Cardiac fibroblast (primary cell): ENCODE measurements at places on chromosomes 4 and X.
A peak's percentile ranks its signal among the peaks of the same experiment; 100 is the strongest.

GRCh38 chr4:76582074-76582816 lies 147.2 kb downstream of the SHROOM3 start:
- DNase-seq: no peak

- peak; percentile 66 for DNase-seq
Observed at GRCh38 chr4:124199755-124200154, 512.8 kb downstream of the ANKRD50 start.

- DNase-seq: no peak
Observed at GRCh38 chr4:82076359-82076758, 297.4 kb downstream of the HNRNPD start.

- peak; percentile 45 for DNase-seq
Observed at GRCh38 chr4:149291463-149291862, 524.2 kb downstream of the IQCM start.

DNA sequence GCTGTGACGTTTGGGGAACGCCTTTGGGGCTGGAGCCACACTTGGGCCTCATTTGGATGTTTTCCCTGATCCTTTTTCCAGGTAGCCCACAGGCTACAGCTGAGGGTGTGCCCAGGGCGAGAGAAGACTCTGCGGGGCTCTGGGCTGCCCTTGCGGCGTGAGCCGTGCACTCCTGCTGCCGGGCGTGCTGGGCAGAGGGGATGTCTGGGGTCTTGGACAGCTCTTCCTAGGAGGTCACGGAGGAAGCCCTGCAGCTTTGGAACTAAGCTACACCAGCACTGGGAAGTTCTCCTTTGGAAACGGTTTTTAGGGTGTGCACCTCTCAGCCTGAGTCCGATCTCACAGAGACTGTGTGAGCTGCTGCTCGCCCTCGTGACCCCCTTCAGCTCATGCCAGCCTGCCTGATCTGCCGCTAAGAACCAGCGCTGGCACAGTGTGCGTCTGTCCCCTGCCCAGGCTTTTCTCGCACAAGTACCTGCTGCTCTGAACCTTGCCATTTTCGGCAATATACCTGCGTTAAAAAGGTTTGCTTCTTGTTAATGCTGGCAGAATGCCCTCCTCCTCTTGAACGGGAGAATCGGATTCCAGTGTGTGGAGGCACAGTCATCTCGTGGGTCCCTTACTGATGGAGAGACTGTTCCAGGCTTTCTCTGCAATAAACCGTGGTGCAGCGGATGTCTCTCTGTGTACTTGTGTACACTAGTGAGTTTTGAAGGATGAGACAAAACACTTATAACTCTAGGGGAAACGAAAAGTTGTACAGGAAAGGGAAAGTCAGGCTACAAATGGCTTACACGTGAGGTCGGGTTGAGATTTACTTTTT lies 14.3 kb downstream of the MSANTD1 start:
- DNase-seq: no peak

DNA sequence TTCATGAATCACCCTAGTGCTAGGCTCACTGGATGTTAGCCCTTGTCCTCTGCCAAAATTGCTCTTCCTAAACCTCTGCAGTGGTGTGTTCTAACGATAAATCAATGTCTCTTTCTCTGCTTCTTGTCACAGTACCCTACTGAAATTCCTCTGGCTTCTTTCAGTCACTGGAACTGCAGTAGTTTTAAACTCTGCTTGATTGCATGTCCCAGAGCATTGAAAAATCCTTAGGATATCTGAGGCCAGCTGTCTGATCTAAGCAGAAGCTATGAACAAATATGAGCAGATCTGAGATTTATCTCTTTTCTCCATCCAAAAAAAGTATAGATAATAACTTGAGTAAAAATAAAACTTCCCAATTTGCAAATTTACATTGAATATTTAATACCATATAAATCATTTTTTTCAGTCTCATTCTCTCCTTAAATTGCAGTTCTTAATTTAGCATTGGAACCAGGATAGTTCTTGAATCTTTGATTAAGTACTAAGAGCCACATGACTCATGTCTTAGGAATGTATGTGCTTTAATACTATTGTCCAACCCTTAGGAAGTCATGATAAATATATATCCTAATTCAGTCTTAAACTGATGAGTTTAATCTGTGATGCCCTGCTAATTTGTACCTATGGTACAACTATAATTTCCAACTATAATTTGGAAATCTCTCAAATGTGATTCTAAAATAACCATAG lies 169.7 kb downstream of the PDHA2 start:
- peak; percentile 85 for DNase-seq

DNA sequence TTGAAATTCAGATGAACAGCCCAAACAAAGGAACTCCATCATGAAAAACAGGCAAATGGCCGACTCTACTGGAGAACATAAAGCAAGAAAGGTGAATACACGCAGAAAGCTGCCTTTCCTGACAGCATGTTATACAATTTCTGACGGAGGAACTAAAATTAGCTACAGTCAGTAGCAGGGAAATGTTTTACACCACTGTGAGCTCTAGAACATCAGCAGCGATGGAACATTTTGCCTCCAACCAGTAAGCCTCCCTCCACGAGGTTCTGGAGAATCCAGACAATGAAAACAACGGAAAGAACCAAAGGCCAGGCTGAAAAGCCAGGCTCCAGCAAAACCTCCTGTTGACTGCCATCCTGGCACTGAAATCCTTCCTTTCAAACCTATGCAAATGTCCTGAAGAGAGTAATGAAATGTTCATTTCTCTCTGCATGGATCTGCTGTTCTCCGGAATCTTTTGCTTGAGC lies 78.9 kb downstream of the IRF2 start:
- DNase-seq: no peak

- DNase-seq: no peak
Observed at GRCh38 chr4:7960017-7960789, 20.5 kb upstream of the AFAP1 start.
